Endothelial cell (in vitro differentiated cells): ENCODE measurements at places on chromosomes 2 and 18.

DNA sequence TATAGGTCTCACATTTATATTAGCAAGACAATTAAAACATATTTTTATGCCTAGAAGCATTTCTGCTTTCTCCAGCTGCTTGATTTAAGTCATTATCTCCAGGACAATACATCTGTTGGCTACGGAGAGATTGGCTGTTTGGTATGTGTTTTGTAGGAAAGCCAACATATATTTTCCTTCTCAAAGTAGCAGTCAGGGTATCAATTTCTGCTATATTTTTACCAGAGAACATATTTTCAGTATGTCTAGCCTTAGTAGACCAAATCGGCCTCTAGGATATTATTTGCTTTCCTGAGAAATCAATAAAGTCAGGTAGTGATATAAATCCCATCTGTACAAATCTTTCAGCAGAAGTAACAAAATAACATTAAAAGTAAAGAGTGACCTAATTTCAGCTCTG lies 150.0 kb upstream of the COL3A1 start:
- no peak for DNase-seq

DNA sequence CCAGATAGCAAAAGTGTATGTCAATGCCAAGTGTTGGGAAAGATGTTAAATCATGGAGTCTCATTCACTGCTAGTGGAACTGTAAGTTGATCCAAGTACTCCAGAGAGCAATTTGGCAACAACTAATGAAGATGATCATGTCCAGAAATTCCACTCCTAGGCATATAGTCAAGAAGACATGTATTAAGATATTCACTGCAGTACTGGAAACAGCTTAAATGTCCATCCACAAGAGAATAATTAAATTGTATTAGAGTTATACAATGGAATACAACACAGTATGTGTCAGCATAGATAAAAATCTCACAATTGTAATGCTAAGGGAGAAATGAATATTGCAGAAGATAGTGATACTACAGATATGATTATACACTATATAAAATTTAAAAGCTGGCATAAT lies 15.2 kb upstream of the LBH start:
- DNase-seq = no peak

DNA sequence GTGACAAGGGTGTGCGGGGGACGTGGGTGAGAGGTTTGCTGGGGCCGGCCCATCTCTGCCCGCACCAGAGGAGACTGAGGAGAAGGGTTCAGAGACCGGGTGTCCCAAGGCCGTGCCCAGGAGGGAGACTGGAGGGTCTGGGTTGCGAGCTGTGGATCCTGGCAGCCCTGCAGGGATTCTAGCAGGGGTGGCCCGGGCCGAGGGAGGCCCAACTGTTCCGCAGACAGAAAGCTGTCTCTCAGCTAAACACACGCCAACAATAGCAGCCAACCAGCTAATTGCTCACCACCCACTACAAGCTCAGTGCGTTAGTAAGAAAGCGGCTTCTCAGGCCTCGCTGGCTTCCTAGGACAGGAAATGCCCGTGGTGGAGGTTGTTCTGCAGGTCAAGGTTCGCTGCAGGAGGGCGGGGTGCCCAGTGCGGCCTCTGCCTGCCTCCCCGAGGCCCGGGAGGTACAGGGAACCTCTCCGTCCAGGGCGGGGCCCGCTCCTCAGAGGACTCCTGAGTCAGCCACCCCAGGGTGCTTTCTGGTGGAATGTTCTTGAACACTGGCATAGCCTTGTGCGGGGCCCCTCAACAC lies 282.0 kb upstream of the PXDN start:
- no peak for DNase-seq

GRCh38 chr18:77207540-77207939 lies 42.1 kb upstream of the GALR1 start:
- DNase-seq = peak; percentile 37

DNA sequence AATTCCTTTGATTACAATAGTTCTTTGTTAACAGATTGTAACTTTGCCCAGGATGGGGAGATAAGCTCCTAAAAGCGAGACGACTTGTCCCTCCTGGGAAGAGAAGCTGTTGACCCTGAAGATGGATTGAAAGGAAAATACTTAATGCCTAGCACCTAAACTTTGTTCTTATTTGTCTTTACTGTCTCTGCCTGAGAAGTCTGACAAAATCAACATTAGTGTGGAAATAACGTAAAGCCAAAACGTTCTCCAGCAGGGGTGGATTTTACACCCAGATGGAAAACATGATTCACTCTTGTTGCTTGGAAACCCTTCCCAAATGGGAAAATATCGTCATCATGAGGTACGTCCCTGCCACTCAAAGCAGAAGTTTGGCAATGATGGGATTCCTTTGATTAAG lies 450.1 kb downstream of the SLC4A3 start:
- no peak for DNase-seq

GRCh38 chr2:17258861-17259260 lies 259.4 kb downstream of the RAD51AP2 start:
- DNase-seq = no peak

DNA sequence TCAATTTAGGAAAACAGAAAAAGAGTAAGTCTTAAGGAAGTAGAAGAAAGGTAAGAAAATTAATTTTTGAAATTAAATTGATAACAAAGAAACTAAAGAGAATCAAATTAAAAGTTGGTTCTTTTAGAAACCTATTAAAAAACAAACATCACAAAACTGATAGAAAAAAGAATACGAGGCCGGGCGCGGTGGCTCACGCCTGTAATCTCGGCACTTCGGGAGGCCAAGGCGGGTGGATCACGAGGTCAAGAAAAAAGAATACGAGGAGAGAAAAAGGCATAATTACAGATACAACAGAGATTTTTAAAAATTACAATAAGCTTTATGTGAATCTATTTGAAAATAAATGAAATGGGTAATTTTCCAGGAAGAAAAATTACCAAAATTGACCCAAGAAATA lies 11.8 kb downstream of the PREPL start:
- no peak for DNase-seq

DNA sequence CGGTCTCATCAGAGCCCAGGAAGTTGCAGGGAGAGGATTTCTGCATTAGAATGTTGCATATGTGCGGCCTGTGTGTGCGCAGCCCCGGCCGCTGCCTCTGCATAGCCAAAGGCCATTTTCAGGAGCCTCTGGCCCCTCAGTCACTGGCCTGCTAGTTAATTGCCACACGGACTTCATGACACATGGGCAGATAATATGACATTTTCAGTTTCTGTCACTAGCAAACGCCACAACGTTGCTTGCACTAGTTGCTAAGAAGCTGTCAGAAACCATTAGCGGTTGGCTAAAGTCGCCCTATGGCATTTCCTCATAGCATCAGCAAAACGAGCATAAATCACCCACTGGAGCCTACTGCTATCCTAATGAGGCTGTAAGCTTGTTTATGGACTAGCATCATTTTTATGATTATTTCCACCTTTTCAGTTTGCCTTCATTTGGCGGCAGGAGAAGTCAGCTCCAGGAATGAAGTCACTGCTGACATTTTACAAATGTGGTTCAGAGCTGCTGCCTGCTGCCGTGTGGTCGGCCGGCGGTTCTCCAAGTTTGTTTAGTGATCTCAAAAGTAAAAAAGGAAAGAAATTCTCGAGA lies 73.7 kb downstream of the MEIS1 start:
- DNase-seq = no peak

- DNase-seq = peak; percentile 71
Observed at GRCh38 chr18:34976899-34977837, 64.0 kb upstream of the MAPRE2 start.

- no peak for DNase-seq
Observed at GRCh38 chr18:49834258-49834657, 20.9 kb upstream of the ACAA2 start.

DNA sequence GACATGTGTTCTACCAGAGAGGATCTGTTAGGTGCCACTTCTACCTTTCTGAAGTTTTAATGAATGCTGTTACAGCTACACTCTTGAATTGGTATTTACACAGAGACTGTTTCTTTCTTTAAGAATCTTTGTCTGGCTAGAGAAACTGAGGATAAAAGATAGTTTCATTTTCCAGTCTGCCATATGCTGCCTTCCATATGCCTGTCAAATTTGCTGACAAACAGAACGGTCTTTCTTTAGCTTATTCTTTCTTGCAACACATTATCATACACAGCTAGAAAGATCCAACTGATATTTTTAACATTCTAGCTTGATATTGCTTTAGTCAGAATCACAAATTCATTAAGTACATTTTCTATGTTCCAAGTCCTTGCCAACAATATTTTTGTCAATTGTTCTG lies 409.8 kb upstream of the CELF4 start:
- no peak for DNase-seq
